NCI-H510A (cell line): ENCODE measurements at places on chromosomes 11 and 22.

GRCh38 chr11:121898903-121899302 lies 217.1 kb downstream of the BLID start:
- no peak for DNase-seq

DNA sequence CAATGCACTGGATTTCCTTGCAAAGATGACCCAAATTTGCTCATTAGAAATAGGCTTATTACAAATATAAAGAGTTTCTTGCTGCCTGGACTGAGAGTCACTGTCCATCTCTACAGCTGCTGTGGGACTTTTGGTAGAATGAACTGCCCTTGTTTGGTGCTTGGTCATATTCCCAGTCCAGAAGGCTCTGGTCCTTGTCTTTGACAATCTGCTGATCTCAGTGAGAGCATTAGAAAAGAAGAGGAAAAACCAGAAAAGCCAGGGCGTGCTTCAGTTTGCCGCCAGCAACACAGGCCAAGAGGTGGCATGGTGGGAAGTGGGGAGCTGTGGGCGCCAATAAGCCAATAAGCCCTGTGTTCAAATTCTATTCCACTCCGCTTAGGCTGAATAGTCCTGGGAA lies 48.2 kb upstream of the PARVA start:
- DNase-seq: no peak

DNA sequence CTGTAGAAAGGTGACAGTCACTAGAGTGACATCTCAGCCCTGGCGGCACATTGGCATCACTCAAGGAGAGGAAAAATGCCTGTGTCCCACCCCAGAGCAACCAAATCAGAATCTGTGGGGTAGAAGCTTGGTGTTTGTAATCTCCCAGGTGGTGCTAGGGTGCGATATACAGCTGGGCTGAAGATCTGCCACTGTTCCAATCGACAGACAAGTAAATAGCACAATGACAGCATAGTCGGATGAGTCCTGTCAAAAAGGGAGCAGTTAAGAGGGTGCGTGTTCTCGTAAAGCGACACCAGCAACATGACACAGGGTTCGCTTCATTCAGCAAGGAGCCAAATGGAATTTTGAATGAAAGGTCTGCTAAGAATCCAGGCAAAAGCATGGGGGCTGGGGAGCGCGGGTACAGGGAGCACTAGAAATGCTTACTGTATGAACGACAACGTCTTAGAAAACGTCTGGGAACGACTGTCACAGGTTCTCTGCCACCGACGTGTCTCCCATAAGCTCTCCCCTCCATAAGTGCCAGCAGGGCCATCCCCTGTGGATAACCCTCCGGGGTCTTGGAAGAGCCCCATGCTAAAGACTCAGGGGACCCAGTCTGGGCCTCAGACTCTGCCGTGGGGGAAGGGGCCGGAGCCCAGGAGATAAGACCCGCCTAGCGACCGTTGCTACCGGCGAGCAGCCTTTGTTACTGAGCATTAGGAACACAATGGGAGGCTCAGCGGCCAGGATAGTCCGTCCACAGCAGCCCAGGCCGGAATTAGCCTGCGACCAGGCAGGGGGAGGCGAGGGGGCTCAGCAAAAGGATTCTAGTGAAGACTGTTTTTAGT lies 20.8 kb downstream of the ADA2 start:
- no peak for DNase-seq

- no peak for DNase-seq
These were observed 179.0 kb downstream of the SNX19 start for GRCh38 chr11:130737041-130737830.

- DNase-seq: peak; percentile 92
These were observed 13.6 kb downstream of the BCL9L start for GRCh38 chr11:118911880-118912741.

DNA sequence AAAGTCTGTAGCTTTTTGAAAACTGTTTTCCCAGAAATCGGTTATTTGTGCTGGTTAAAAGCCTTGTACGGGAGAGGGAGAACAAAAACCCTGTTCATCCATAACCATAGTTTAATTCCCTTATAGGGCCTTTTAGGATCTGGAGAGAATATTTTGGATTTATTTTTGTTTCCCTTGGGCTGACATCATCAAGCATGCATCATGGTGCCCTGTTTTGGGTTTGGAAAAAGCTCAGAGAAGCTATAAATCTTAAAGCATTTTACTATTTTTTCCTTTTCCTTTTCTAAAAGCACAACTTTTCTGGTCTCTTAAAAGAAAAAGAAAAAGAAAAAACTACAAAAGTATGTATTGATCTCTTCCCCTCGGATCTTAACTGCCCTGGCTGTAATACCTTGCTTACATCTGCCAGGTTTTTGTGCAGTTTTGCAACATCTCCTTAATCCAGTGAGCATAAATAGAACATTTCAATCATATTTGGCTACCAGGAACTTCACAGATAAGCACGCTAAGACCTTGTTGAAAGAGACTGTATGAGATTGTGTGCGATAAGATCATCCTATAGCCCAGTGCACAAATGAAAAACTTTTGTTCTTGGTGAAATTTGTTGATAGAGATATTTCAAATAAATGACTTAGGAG lies 88.0 kb downstream of the ZBTB16 start:
- no peak for DNase-seq

DNA sequence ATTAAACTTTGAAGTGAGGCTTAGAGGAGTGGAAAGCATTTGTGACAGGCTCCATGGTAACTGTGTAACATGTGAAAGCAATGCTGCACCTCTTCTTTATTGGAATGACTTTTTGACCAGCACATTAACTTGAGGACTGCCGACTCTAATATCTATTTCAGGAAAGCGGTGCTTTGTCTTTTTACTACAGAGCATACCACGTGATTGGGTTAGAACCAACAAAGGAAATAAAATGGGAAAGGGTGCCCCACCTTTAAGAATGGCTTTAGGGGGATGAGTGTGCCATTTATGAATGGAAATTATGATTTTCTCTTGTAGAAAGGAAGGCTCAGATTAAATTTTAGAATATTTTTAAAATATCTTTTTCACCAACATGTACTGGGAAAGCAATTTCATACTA lies 57.3 kb upstream of the VPREB1 start:
- no peak for DNase-seq

DNA sequence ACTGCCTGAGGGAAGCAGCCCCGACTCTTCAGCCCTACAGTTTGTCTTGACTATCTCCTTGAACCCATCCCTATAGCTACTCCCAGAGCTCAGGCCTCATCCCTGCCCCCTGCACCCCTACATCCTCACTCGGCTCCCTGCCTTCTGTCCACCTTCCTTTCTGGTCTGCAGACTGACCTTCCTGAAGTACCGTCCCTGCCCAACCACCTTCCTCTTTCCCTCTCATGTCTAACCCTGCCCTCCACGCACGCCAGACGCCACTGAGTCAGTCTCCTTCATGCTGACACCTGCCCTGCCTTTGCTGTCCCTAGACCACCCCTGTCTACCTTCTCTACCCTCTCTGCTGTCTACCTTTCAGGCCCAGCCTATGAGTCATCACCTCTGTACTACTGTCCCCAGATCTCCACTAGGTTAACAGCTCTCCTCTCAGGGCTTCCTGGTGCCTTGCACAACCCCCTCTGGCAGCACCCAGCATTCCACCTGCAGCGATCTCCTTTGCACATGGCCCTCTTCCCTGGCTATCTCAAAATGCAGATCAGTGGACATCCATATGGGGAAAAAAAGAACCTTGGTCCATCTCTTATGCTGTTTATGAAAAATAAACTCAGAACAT lies 8.9 kb downstream of the KCTD21 start:
- no peak for DNase-seq

GRCh38 chr22:32446321-32446720 lies 17.9 kb downstream of the BPIFC start:
- no peak for DNase-seq

GRCh38 chr22:37716708-37717107 lies 19.9 kb downstream of the TRIOBP start:
- no peak for DNase-seq

- no peak for DNase-seq
These were observed 10.0 kb downstream of the TAB1 start for GRCh38 chr22:39409516-39410029.

DNA sequence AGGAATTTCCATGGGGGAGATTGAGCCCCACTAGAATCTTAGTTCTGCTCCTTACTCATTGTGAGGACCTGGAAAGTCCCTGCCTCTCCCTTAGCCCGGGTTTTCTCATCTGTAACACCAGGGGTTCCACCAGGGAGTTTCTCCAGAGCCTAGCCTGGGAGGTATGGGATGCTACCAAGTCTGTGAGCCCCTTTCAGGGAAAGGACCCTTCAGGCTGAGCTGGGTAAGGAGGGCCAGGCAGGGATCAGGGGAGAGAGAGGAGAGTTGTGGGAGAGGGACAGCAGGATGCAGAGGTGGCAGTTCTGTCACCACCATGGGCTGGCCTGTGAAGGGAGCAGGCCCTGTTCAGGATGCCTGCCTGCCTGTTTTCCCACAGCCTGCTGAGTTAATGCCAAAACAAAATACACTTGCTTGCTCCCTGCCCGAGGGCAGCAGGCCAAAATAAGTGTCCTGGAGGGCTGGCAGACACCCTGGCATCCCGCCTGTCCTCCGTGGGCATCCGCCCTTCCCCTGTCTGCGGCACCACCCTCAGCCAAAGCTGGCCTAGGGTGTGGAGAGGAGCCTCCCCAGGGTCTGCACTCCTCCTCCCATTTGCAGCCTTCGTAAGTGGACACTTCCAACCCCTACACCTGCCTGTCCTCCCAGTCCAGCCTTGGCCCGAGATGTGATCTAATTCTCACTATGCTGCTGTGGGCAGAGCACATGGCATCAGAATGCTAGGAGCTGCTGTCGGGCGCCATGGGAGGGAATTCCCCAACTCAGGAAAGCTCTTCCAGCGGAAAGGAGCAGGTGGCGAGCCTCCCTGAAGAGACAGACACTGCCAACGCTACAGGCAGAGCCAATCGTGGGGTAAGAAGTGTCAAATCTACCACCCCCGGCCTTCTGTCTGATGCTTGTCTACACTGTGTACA lies 5.9 kb upstream of the FCHSD2 start:
- DNase-seq: no peak

DNA sequence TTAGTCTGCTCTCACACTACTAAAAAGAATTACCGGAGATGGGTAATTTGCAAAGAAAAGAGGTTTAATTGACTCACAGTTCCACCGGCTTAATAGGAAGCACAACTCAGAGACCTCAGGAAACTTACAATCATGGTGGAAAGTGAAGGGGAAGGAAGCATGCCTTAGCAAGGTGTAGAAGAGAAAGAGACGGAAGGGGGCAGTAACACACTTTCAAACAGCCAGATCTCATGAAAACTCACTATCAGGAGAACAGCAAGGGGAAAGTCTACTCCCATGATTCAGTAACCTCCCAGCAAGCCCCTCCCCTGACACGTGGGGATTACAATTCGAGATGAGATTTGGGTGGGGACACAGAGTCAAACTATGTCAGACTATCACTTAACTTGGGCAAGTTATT lies 236.6 kb upstream of the ANO3 start:
- no peak for DNase-seq
